ENCODE measurements at places on chromosomes 7 and 10. TPM values are rescaled to one million over a fixed set of nuclear protein-coding genes. Genes with fewer than 3 reads are reported as not detected.
A peak's percentile ranks its signal among the peaks of the same experiment; 100 is the strongest.

Gene AKR1B1
- polyA plus RNA-seq: 53.5 TPM

Gene TUBB8
- polyA plus RNA-seq: 0.75 TPM

Gene AGR2
- 4.5 TPM for polyA plus RNA-seq

Gene ZPBP
- 0.05 TPM for polyA plus RNA-seq

Gene ANAPC16
- polyA plus RNA-seq: 349 TPM

Gene PON3
- polyA plus RNA-seq: 5.5 TPM

Gene GRM8
- polyA plus RNA-seq: 0.27 TPM

Gene PIK3CG
- 2.2 TPM for polyA plus RNA-seq

Gene CABCOCO1
- polyA plus RNA-seq: 0.43 TPM

Gene ZNF425
- polyA plus RNA-seq: 1.6 TPM

Gene HABP2
- polyA plus RNA-seq: 0.96 TPM

GRCh38 chr10:35063837-35064454, 26.2 kb downstream of the CUL2 start:
- no peak overlapping the region for H3K27ac ChIP-seq
- no peak overlapping the region for H3K4me3 ChIP-seq
- peaks cover 16% of the 10 kb centered on the region for H3K36me3 ChIP-seq
- no peak for DNase-seq

DNA sequence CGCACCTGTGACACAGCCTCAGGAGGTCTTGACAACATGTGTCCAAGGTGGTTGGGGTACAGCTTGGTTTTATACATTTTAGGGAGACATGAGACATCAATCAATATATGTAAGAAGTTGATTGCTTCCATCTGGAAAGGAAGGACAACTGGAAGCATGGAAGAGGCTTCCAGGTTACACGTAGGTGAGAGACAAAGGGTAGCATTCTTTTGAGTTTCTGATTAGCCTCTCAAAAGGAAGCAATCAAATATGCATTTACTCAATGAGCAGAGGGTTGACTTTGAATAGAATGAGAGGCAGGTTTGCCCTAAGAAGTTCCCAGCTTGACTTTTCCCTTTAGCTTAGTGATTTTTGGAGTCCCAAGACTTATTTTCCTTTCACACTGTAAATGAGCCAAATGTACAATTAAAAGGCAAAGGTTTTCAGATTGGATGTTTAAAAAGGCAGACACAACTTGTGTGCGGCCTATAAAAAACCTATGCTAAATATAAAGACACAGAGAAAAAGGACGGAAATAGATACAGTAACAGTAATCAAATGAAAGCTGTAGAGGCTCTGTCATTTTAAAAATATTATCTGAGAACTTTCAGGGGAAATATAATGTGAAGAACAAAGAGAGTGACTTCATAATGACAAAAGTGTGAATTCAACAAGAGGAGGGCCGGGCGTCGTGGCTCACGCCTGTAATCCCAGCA, 65.7 kb upstream of the LANCL2 start:
- DNase-seq: no peak
- no peak overlapping the region for H3K4me3 ChIP-seq
- no peak overlapping the region for H3K27ac ChIP-seq
- H3K4me1 ChIP-seq: no peaks in the 10 kb centered on the region
- no peaks in the 10 kb centered on the region for H3K36me3 ChIP-seq
- no peaks in the 10 kb centered on the region for H3K27me3 ChIP-seq

- no peak overlapping the region for H3K4me3 ChIP-seq
- H3K4me1 ChIP-seq: no peaks in the 10 kb centered on the region
- H3K36me3 ChIP-seq: no peaks in the 10 kb centered on the region
Observed at GRCh38 chr7:87635921-87636320, 7.7 kb downstream of the RUNDC3B start.

DNA sequence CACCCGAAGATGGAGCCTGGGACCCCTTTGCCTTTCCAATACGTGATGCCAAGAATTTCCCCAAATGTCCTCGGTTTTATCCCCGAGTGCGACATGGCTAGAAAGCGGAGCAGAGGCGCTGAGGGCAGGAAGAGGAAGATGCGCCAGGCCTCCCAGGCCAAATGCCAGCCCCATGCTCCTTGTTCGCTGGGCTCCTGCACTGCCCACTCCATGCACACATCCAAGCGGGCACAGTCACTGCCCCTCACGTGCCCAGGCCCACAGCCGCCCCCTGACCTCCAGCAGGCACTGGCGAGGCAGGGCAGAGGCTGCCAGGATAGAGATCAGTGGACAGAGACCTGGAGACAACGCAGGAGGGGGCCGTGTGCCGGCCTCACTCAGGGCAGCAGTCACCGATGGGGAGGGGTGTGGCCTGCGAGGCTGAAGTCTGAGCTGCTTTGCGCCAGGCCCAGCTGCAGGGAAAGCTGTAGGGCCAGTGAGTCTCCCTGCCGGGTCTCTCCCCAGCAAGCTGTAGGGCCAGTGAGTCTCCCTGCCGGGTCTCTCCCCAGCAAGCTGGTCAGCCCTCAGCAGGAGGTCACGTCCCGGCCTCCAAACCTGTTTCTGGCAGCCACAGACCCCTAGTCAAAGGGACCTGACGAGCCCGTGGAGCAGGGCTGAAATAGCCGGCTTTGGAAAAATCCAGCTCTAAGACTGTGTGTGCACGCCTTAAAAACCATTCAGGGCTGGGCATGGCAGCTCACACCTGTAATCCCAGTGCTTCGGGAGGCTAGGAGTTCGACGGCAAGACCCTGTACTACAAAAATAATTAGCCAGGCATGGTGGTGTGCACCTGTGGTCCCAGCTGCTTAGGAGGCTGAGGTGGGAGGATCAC, 100.6 kb upstream of the DIP2C start:
- no peaks in the 10 kb centered on the region for H3K4me1 ChIP-seq
- H3K4me3 ChIP-seq: no peak overlapping the region
- H3K27ac ChIP-seq: no peak overlapping the region
- DNase-seq: no peak

DNA sequence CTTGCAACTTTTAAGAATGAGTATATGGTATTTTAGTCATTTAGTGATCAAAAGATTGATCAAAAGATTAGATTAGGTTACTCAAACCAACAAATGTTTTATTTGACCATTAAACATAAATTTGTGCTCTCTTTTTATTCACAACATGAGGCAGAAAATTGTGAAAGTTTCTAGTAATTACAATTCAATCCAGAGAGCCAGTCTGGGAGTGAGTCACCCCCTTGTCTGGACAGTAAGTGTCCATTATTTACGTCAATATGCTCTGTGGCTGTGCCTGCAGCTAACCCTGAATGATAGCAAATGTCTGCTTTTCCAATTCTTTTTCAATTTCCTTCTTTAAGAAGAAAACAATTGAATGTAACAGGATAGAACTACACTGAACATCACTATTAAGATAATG, 27.9 kb downstream of the GNG11 start:
- no peaks in the 10 kb centered on the region for H3K36me3 ChIP-seq
- no peak overlapping the region for H3K4me3 ChIP-seq
- no peak overlapping the region for H3K27ac ChIP-seq
- no peaks in the 10 kb centered on the region for H3K27me3 ChIP-seq
- DNase-seq: no peak

GRCh38 chr10:2920637-2921036, 146.7 kb upstream of the PFKP start:
- H3K27ac ChIP-seq: no peak overlapping the region
- peaks cover 3% of the 10 kb centered on the region for H3K4me1 ChIP-seq
- H3K4me3 ChIP-seq: no peak overlapping the region
- DNase-seq: no peak

DNA sequence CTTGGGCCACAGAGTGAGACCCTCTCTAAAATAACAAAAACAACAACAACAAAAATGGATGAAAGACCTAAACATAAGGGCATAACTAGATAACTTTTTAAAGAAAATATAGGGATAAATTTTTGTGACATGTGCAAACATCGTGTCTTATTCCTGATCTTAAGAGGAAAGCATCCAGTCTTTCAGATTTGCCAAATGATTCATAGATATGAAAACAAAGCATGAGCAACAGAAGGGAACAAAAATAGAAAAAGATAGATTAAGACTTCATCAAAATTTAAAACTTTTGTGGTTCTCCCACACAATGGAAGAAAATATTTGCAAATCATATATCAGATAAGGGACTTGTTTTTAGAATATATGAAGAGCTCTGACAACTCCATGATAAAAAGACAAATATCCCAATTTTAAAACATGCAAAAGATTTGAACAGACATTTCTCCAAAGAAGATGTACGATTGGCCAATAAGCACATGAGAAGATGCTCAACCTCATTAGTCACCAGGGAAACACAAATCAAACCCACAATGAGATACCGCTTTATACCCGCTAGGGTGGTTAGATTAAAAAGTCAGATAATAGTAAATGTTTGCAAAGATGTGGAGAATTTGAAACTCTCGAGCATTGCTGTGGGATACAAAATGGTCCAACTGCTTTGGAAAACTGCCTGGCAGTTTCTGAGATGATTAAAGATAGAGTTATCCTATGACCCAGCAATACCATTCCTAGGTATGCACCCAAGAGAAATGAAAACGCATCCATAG, 20.3 kb downstream of the PPIF start:
- no peak overlapping the region for H3K27ac ChIP-seq
- no peak for DNase-seq
- H3K36me3 ChIP-seq: no peaks in the 10 kb centered on the region
- no peaks in the 10 kb centered on the region for H3K4me1 ChIP-seq

GRCh38 chr10:98256692-98257091, 11.3 kb downstream of the LOXL4 start:
- H3K4me3 ChIP-seq: no peak overlapping the region
- no peaks in the 10 kb centered on the region for H3K27me3 ChIP-seq
- no peaks in the 10 kb centered on the region for H3K4me1 ChIP-seq
- DNase-seq: no peak

- no peak overlapping the region for H3K4me3 ChIP-seq
- no peak for DNase-seq
- H3K27me3 ChIP-seq: no peaks in the 10 kb centered on the region
- no peaks in the 10 kb centered on the region for H3K4me1 ChIP-seq
Observed at GRCh38 chr7:111982804-111983203, 223.4 kb downstream of the DOCK4 start.

- H3K36me3 ChIP-seq: peaks cover 16% of the 10 kb centered on the region
- H3K4me1 ChIP-seq: peaks cover 11% of the 10 kb centered on the region
- H3K27me3 ChIP-seq: no peaks in the 10 kb centered on the region
- H3K4me3 ChIP-seq: no peak overlapping the region
- no peak for DNase-seq
Observed at GRCh38 chr7:2106440-2106839, 126.3 kb downstream of the MAD1L1 start.

GRCh38 chr10:81036257-81036656, 498.6 kb downstream of the SH2D4B start:
- H3K27ac ChIP-seq: no peak overlapping the region
- H3K36me3 ChIP-seq: no peaks in the 10 kb centered on the region
- H3K4me1 ChIP-seq: no peaks in the 10 kb centered on the region
- no peak for DNase-seq

- no peak overlapping the region for H3K27ac ChIP-seq
- no peaks in the 10 kb centered on the region for H3K36me3 ChIP-seq
- peaks cover 30% of the 10 kb centered on the region for H3K4me1 ChIP-seq
- no peak for DNase-seq
- no peaks in the 10 kb centered on the region for H3K27me3 ChIP-seq
Observed at GRCh38 chr7:30470771-30471170, 7.8 kb downstream of the NOD1 start.

GRCh38 chr10:61897671-61898434, 3.6 kb upstream of the ARID5B start:
- peaks cover 2% of the 10 kb centered on the region for H3K4me1 ChIP-seq
- no peak overlapping the region for H3K27ac ChIP-seq
- peak overlapping the region; percentile 38 for H3K4me3 ChIP-seq
- H3K36me3 ChIP-seq: no peaks in the 10 kb centered on the region
- no peaks in the 10 kb centered on the region for H3K27me3 ChIP-seq
- peak; percentile 9 for DNase-seq

- H3K4me3 ChIP-seq: no peak overlapping the region
- H3K27ac ChIP-seq: no peak overlapping the region
- H3K36me3 ChIP-seq: no peaks in the 10 kb centered on the region
- DNase-seq: peak; percentile 47
- no peaks in the 10 kb centered on the region for H3K4me1 ChIP-seq
Observed at GRCh38 chr7:93442478-93443224, 131.9 kb downstream of the CALCR start.

DNA sequence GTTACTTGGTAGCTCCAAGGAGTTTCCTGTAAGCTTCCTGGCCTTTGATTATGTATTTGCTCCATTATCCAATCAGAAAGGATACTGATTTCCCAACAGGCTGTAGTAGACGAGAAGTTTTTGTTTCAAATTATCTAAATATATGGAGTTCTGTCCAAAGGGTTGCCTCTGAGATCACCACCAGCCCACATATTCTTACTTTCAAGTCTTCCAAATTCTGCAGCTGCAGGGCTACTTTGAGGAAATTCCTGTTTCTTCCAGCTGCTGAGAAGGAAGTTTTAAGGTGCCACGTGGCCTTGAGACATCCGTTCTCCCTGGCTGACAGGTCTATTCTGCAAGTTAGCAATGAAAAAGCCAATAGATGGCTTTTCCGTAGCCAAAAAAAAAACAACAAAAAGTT, 286.0 kb downstream of the TWIST1 start:
- no peaks in the 10 kb centered on the region for H3K27me3 ChIP-seq
- no peak for DNase-seq
- no peak overlapping the region for H3K27ac ChIP-seq
- H3K4me1 ChIP-seq: no peaks in the 10 kb centered on the region

GRCh38 chr7:22997871-22998518, 15.9 kb downstream of the HYCC1 start:
- H3K36me3 ChIP-seq: no peaks in the 10 kb centered on the region
- no peak overlapping the region for H3K4me3 ChIP-seq
- H3K27ac ChIP-seq: no peak overlapping the region
- no peak for DNase-seq
- no peaks in the 10 kb centered on the region for H3K27me3 ChIP-seq
- H3K4me1 ChIP-seq: no peaks in the 10 kb centered on the region

- no peak overlapping the region for H3K27ac ChIP-seq
- DNase-seq: no peak
- no peaks in the 10 kb centered on the region for H3K4me1 ChIP-seq
Observed at GRCh38 chr7:129351320-129351719, 82.9 kb upstream of the STRIP2 start.

GRCh38 chr10:88253-88652, 39.2 kb upstream of the TUBB8 start:
- H3K36me3 ChIP-seq: no peaks in the 10 kb centered on the region
- H3K4me1 ChIP-seq: no peaks in the 10 kb centered on the region
- no peak for DNase-seq
- H3K27me3 ChIP-seq: no peaks in the 10 kb centered on the region
- no peak overlapping the region for H3K27ac ChIP-seq

- H3K36me3 ChIP-seq: no peaks in the 10 kb centered on the region
- H3K27me3 ChIP-seq: no peaks in the 10 kb centered on the region
- no peak overlapping the region for H3K27ac ChIP-seq
- no peaks in the 10 kb centered on the region for H3K4me1 ChIP-seq
- DNase-seq: no peak
Observed at GRCh38 chr10:15341502-15342128, 29.5 kb downstream of the FAM171A1 start.

- no peak overlapping the region for H3K27ac ChIP-seq
- no peaks in the 10 kb centered on the region for H3K36me3 ChIP-seq
- no peaks in the 10 kb centered on the region for H3K27me3 ChIP-seq
Observed at GRCh38 chr7:139842401-139843210, 13.5 kb downstream of the TBXAS1 start.

- peaks cover 3% of the 10 kb centered on the region for H3K4me1 ChIP-seq
- H3K27me3 ChIP-seq: no peaks in the 10 kb centered on the region
- no peaks in the 10 kb centered on the region for H3K36me3 ChIP-seq
- no peak overlapping the region for H3K4me3 ChIP-seq
- no peak overlapping the region for H3K27ac ChIP-seq
Observed at GRCh38 chr7:2966466-2967078, 77.1 kb downstream of the CARD11 start.

- H3K27ac ChIP-seq: no peak overlapping the region
- H3K27me3 ChIP-seq: no peaks in the 10 kb centered on the region
- no peak for DNase-seq
- no peak overlapping the region for H3K4me3 ChIP-seq
Observed at GRCh38 chr10:44834131-44834530, 77.0 kb upstream of the TMEM72 start.

All from thymus (tissue), 14 donors.